Activated T-helper 2 cell treated with anti-CD3 and anti-CD28 coated beads, Interferon-gamma antibody, Interleukin-2, Interleukin-4, amounts not matched to agents 10 μg/mL and 5 μg/mL and 100 μg/mL, durations not matched to agents 14 hours and 24 hours and 36 hours (primary cell): ENCODE measurements at places on chromosomes 11 and 22. TPM values are rescaled to one million over a fixed set of nuclear protein-coding genes. Genes with fewer than 3 reads are reported as not detected.

- no peak for DNase-seq
Observed at GRCh38 chr22:37062376-37062675, 10.8 kb downstream of the KCTD17 start.

GRCh38 chr11:19880088-19880345, 167.4 kb downstream of the NAV2 start:
- no peak for DNase-seq

DNA sequence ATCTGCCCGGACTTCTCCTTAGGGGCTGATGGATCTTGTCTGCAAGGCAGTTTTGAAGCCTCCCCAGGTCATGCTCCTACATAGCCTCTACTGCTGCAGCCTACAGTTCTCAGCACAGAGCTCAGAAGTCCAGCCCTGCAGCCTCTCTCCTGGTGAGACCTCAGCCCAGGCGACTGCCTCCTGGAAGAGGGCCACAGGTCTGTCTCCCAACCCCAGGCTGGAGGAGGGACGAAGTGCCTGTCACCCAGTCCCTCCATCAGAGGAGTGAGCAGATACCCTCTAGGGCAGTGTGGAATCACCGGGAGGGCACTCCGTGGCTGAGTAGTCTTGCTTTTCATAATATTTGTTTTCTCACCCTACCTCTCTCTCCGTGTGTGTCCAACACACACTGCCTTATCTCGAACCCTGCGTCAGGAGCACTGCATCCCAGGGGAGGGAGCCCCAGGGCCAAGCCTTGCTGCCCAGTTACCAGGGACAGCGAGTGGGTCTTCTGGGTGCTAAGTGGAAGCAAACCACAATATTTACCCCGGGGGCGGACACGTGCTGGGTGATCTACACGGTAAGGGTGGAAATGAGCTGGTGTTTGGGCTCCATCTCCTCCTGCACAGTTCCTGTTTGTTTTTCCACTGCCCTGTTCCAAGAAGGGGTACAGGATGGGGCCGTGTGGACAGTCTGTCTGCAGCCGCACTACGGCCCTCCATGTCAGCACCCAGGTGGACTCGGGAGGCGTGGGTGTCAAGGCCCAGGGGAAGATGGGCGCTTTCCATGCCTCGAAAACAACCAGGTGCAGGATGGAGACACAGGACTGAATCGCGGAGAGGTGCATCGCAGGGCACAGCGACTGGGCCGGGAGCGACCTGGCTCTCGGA, 133.7 kb upstream of the HSD17B12 start:
- DNase-seq: no peak

DNA sequence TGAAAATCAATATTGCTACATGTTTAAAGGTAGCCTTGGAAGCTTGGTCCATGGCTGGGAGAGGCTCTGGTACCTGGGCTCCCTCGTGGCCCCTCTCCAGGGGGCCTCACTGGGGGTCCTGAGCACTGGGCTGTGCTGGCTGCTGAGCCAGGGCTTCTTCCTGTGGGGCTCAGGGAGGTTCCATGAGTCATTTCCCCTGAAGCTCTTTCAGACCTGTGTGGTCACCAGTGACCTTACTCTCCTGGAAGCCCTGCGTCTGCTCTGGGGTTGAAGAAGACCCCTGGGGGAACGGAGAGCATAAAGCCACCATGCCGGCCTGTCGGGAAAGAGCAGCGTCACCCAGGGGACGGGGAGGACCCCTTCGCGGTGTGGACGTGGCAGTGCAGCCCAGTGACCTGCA, 389.0 kb downstream of the TBC1D22A start:
- DNase-seq: no peak

CD3E gene
- total RNA-seq: 518 and 529 TPM in 2 replicates

DNA sequence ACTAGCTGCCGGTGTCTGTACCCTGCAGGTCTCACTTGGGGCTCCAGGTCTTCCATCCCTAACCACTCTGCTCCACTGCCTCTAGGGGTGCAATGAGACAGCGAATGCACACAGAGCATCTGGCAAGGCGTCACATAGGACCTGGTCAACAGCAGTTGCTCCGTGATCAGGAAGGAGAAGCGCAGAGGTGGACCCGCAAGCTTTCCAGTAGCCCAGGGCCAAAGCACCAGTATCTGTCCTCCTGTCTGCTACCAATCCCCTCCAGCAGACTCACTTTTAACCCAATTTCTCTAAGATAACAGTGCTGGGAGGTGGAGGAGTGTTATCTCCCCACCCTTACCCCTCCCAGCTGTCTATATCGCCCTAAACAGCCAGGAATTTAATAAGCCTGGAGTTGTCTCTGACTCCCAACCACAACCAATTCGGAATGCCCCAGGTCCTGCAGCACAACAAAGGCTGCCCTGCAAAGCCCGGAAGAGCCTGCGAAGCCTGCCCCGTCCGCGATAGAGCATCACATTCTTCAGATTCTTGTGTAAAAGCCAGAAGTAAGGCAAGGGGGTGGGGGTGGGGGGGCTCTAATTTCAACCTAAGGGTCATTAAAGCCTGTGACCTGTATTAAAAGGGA, 19.3 kb downstream of the MYH9 start:
- DNase-seq: no peak

SUSD2 gene
- 0.32 and 0.64 TPM in 2 replicates for total RNA-seq

- DNase-seq: no peak
Observed at GRCh38 chr11:10447445-10447844, 7.6 kb upstream of the AMPD3 start.

GRCh38 chr11:85826116-85826855, 15.3 kb upstream of the SYTL2 start:
- DNase-seq: no peak

DNA sequence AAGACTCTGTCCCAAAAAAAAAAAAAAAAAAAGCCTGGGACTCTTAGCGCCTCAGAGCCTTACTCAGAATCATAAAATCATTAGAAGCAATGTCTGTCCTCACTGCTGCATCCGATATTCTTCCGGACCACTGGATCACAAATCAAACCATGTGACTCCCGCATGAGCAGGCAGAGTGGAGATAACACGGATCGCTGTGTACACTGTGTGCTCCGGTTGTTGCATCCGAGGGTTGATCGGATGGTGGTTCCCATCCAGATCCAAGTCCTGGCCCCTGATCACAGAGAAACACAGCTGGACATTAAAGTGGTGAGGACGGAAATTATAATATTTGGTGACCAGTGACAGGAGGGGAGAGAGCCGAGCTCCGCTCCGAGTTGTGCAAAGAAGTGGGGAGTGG, 9.7 kb upstream of the TXNRD2 start:
- DNase-seq: no peak

DNA sequence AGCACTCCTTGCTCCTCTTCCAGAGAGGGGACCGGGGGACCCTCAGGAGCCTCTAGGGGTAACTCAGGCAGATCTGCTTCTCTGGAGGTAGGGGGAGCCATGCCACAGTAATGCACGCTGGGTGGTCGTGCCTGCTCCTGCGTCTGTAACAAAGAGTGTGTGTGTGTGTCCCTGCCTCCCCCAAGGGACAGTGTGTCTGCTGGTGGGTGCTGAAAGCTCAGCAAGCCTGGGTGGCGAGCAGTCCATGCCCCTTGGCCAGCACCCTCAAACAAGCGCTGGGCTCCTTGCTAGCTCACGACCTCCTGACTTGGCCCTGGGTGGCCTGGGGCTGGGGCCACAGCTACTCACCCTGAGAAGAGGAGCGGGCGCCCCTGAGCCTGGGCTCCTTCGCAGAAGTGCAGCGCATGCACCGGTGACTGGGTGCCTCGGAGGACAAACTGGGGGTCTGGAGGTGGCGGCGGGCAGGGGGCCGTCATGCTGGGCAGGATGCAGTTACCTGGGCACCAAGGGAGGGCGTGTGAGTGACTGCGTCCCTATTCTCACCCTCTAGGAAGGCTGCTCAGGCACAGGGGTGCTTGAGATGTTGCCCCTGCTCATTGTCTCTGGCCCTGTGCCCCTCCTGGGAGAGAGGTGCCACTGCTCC, 33.7 kb downstream of the GNB1L start:
- no peak for DNase-seq

DNA sequence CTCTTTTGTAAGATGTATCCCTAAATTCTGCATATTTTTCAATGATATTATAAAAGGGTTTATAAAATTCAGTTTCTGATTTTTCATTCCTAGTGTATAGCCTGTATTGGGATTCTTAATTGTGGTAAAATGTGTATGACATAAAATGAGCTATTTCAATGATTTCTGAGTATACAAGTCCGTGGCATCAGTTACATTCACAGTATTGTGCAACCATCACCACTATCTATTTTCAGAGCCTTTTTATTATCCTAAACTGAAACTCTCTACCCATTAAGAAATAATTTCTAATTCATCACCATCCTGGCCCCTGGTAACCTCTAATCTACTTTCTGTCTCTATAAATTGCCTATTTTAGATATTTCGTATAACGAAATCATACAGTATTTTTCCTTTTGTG, 39.8 kb downstream of the EIF3F start:
- no peak for DNase-seq

GRCh38 chr11:46728659-46729040, 9.6 kb downstream of the F2 start:
- DNase-seq: no peak

DNA sequence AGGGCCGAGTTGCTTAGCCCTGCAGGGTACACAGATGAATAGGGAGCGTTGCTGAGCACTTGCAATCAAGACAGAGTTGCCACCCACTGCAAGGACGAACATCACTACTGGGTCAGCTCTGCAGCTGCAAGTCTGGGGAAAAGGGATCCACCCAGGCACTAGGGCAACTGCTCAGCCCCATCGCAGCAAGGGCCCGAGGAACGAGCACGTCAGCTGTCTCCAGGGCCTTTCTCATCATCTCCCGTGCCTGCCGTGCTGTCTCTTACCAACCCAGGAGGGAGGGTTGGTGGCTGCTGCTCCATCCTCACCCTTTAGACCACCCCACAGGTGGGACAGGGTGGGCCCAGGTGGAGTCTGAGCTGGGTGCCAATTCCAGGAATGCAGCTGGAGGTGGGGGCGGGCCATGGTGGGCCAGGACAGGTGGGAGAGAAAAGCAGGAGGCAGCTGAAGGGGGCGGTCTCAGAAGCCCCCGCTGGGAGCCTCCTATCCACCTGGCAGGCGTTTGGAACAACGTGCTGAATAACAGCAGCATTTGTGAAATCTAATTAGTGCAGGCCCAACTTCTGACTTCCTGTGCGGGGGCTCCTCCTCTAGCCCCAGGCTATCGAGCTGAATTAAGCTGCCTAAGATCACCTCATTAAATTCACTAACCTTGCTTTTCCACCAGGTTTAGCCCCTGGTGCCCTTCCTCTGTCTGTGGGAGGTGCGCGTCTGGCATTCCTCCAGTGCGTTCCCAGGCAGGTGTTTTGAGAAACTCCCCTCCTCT, 252.5 kb downstream of the ST3GAL4 start:
- DNase-seq: no peak

GRCh38 chr11:35274909-35275785, 136.2 kb downstream of the CD44 start:
- no peak for DNase-seq

DNA sequence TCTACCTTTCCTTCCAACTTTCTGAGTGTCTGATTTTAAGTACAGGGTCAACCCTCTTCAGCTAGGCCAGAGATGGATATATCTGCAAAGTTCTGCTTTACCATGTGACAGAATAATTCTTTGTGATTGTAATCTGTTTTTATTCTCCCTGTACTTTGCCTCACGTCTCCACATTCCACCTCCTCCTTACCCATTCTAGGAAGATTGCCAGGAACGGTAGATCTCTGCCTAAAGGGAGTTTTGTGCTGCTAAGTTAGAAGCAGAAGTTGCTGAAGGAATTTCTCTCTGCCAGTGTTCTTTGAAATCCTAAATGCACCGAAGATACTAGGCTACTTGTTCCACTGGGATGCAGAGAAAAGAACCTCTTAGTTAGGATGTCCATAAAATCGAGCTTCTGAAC, 20.7 kb upstream of the FAM181B start:
- DNase-seq: no peak

RASSF10 gene
- total RNA-seq: not detected in 2 replicates
